Activated CD4-positive, alpha-beta memory T cell treated with anti-CD3 and anti-CD28 coated beads for 36 hours (primary cell): ENCODE measurements at places on chromosomes 4 and X. TPM values are rescaled to one million over a fixed set of nuclear protein-coding genes. Genes with fewer than 3 reads are reported as not detected.

GSTCD gene
- total RNA-seq = 16.7 TPM

FAM156A gene
- 19.0 TPM for total RNA-seq

- no peak for DNase-seq
Observed at GRCh38 chr4:1503583-1504471, 97.6 kb upstream of the NKX1-1 start.

DNA sequence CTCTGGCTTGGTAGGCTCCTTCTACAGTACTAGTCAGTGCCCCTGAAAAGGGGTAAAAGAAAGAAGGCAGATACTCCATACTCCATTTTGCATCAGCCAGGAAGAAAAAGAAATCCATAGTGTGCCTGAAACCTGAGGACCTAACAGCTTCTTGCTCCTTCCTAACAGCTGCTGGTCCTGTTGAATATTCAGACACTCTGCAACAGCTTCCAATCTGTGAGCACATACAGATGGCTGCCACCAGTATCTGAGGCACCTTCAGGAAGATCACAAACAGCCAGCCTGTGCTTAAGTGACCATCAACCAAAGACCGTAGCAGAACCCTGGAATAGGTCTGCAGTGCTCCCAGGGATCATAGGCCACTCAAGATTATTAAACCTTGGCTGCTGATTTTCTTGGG is 4.3 kb downstream of the GIMD1 start:
- DNase-seq = no peak

GRCh38 chr4:87050596-87050995 is 115.8 kb downstream of the AFF1 start:
- no peak for DNase-seq

DNA sequence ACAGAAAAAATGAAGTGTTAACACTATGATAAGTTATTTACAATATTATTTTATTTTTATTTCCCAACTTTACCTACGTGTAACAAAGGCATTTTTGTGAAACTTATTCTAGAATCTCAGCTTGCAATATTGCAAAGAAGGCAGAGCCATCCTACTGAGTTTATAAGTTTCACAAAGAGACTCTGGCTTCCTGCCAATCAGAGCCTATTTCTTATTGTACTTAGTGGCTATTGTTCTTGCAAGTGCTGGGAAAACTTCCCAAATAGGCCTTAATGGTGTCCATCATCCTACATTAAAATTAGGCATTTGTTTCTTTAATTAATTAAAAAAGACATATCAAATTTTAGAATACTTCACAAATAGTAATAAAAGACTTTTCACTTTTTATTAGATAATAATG is 233.2 kb downstream of the EPHA5 start:
- DNase-seq = no peak
